ENCODE measurements at places on chromosomes 3 and 15. TPM values are rescaled to one million over a fixed set of nuclear protein-coding genes. Genes with fewer than 3 reads are reported as not detected.

FGF12 gene
- total RNA-seq: 1.6 TPM

PPP1R14D gene
- not detected for total RNA-seq

SLC28A1 gene
- total RNA-seq: not detected

LIPC gene
- 12.9 TPM for total RNA-seq

GRCh38 chr3:141610939-141611338 is 124.1 kb downstream of the RASA2 start:
- no peak for DNase-seq

GRCh38 chr3:66483006-66483405 is 17.8 kb downstream of the LRIG1 start:
- no peak for DNase-seq

GRCh38 chr15:69980341-69981059 is 117.2 kb downstream of the TLE3 start:
- DNase-seq: no peak

DNA sequence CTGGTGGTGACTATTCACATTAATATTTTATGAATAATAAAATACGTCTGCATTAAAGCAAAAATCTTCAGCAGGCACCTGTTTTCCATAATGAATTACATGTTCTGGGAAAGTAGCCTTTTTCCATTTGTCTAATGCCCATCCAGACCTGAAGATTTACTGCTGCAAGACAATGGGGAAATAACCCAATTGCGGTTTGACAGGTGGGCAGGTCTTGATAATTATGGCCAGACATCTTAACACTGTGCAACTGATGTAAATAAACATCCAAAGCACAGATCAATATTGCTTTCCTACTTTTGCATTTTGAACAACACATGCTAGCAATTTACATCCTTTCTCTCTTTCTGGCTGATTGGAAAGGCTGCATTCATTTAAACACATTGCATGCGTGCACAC is 173.9 kb downstream of the MEIS2 start:
- no peak for DNase-seq

- no peak for DNase-seq
Observed at GRCh38 chr3:184659797-184660301, 52.0 kb downstream of the MAGEF1 start.

GRCh38 chr3:106228271-106228670 is 359.5 kb upstream of the CBLB start:
- no peak for DNase-seq

GRCh38 chr15:31372635-31373091 is 46.0 kb downstream of the KLF13 start:
- DNase-seq: no peak

- DNase-seq: no peak
Observed at GRCh38 chr3:108472001-108472591, 38.3 kb downstream of the MYH15 start.

All from epithelial cell of proximal tubule (primary cell).